ENCODE measurements at places on chromosomes 13 and 19.

DNA sequence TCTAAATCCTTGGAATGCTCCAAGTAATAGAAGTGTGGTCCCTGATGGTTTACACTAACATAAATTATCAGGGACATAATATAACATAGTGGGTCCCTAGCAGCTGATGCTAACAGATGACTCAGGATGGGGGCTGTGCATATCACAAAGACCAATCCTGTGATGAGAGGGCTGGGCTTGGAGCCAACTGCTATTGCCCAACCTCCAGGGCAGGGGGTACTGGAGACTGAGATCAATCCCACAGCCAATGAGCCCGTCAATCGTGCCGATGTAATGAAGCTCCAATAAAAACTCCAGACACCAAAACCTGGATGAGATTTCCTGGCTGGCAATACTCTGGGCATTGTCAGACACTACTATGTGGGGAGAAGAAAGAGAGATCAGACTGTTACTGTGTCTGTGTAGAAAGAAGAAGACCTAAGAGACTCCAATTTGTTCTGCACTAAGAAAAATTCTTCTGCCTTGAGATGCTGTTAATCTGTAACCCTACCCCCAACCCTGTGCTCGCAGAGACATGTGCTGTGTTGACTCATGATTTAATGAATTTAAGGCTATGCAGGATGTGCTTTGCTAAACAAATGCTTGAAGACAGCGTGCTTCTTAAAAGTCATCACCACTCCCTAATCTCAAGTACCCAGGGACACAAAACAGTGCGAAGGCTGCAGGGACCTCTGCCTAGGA is 33.4 kb downstream of the ABCC4 start:
- DNase-seq: no peak

GRCh38 chr13:99867535-99868257 is 103.9 kb downstream of the ZIC5 start:
- DNase-seq: no peak

GRCh38 chr19:18397242-18398202 is at the start of gene LRRC25:
LRRC25 (minus strand) TSS chr19:18397622; CDS start chr19:18396963, 659 bp downstream.
- no peak for DNase-seq

GRCh38 chr13:93259527-93260080 is 33.0 kb downstream of the GPC6 start:
- DNase-seq: no peak

GRCh38 chr13:28697441-28697840 is 21.3 kb downstream of the SLC46A3 start:
- no peak for DNase-seq

GRCh38 chr19:19259741-19260140 is 13.4 kb downstream of the TM6SF2 start:
- DNase-seq: no peak

DNA sequence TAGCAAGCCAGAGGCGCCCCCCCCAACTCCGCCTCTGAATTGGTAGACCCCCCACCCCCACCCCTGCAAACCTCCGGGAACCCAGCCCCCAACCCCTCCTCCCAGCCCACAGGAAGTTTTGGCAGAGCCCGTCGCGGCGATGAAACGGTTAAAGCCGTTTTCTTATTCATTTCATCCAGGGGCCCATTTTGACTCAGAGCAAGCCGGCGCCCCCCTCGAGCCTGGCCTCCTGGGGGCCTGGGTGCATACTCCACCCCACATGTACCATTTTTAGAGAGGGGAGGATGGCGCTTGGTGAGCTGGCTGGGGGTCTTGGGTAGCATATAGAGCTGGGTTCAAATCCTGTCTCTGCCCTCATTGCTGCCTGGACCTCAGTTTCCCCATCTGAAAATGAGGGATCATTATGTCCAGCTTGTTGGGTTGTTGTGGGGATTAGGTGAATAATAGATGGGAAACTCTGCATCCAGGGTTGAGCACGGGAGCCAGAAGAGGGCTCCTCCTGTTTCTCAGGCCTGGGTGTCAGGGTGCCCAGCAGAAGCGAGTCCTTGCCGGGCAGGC is 7.9 kb upstream of the JUNB start:
- DNase-seq: peak; percentile 64

DNA sequence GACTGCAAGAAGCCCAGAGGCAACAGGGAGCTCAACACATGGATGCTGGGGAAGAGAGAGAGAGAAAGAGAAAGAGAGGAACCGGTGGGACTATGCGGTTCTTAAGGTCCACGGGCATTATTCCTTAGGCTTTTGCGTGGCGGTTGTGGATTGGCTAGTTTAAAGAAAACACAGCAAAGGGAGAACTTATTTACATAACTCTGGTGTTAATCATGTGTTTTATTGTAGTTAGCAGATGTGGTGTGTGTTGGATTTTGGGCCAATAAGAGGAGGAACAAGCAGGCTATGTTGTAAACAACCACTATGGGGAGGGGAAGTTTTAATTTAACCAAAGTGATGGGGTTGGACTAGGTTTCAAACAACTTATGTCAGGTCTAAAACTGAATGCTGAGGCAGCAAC is 275.3 kb upstream of the KLF12 start:
- no peak for DNase-seq

DNA sequence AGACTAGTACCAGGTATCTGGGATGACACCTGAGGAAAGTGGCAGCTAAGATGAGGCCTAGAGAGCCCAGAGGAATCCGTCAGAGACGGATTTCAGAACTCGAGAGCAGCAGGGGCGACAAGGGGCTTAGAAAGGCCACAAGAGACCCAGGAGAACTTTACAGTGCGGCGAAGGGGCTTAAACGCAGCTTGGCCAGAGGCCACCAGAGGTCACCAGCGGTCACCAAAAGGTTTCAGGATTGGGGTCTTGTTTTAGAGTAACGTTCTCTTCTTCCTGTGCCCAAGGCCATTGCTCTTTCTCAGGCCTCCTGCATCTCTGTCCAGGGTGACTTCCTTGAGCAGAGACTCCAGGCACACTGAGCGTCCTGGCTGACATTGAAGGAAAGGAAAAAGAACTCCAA is 2.2 kb downstream of the ZSCAN22 start:
- no peak for DNase-seq

GRCh38 chr19:34041925-34042521 is 130.3 kb upstream of the LSM14A start:
- peak; percentile 71 for DNase-seq

GRCh38 chr13:50916701-50917184 is 7.2 kb downstream of the RNASEH2B start:
- DNase-seq: no peak

- DNase-seq: no peak
Measured at GRCh38 chr13:23386533-23386932, 47.0 kb downstream of the SACS start.

DNA sequence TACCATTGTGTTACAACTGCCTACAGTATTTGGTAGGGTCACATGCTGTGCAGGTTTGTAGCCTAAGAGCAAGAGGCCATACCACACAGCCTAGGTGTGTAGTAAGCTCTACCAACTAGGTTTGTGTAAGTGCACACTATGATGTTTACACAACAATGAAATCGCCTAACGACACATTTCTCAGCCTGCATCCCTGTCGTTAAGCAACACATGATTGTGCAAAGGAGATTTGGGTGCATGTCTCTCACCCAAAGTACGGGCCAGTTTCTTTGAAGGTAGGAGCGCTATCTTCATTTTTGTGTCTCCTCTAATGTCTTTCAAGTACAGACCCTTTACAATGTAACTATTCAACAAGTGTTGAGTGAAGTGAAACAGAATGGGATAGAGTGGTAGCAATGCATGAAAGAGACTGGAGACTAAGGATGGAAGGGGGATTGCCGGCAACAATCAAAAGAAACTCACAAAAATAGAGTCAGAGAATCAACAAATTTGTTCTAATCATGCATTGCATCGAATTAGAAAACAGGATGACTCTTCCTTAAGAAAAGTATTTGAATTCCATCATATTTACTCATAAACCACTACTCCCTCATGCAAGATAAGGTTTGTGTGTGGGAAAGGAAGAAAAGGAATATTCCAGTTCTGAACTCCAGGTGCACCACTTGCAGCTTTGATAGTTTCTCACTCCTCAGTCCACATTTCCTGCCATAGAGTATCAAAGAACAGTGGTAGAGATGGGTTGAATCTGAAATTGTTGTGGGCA is 60.2 kb upstream of the TNFRSF19 start:
- DNase-seq: no peak

- DNase-seq: no peak
Measured at GRCh38 chr19:46442808-46443450, 14.2 kb upstream of the PNMA8C start.

DNA sequence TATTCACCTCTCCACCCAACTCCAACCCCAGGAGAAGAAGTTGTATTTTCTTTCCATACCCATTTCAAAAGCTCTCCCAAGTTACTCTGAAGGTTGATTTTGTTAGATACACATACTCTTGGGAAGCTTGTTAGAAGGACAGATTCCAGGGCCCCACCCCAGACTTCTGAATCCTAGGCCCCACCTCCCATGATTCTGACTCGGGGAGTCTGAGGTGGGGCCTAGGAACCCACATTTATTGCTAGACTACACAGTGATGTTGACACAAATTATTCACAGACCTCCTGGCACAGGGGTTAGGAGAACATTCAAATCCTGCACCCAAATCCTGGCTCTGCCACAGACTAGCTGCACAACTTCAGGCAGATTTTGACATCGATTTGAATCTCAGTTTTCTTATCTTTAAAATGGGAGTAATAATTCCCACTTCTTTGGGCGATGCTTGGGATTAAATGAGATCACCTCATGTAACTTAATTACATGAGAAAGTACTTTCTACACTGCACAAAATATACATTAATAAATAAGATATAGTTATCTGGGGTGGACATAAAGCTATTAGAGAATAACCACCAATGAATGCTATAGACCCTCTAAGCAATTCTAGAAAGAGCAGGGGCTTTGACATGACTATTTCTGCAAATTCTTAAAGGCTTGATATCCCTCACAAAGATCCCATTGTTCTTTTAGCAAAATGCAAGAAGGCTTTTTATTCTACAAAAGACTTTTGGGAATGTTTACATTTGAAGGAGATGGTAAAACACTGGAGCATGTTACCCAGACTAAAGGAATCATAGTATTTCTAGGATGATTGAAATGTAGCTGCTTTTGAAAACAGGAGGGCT is 18.0 kb downstream of the MBNL2 start:
- DNase-seq: no peak

- DNase-seq: no peak
Measured at GRCh38 chr13:24894972-24895300, 131.0 kb downstream of the RNF17 start.

- no peak for DNase-seq
Measured at GRCh38 chr19:1954532-1954933, 13.6 kb downstream of the CSNK1G2 start.

GRCh38 chr13:85659493-85659892 is 139.7 kb downstream of the SLITRK6 start:
- no peak for DNase-seq

GRCh38 chr19:15178629-15179308 is 22.0 kb downstream of the NOTCH3 start:
- DNase-seq: no peak

- DNase-seq: no peak
Measured at GRCh38 chr13:40456979-40457553, 209.4 kb downstream of the FOXO1 start.

DNA sequence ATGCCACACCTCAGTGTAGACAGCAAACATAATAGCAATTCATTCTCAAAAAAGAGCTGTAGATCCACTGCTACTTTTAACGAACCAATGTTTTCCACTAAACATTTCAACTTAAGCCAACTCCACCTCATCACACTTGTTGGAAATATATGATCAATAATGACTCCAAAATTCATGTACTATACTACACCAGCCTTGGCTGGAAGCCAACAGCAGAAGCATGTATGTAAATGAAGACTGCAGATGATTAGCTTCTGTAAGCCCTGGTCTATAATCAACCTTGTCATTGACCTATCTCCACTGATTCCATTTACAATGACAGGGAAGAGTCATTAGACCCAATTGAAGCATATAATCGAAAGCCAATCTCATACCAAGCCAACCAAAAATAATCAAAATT is 71.7 kb downstream of the STK24 start:
- DNase-seq: no peak

DNA sequence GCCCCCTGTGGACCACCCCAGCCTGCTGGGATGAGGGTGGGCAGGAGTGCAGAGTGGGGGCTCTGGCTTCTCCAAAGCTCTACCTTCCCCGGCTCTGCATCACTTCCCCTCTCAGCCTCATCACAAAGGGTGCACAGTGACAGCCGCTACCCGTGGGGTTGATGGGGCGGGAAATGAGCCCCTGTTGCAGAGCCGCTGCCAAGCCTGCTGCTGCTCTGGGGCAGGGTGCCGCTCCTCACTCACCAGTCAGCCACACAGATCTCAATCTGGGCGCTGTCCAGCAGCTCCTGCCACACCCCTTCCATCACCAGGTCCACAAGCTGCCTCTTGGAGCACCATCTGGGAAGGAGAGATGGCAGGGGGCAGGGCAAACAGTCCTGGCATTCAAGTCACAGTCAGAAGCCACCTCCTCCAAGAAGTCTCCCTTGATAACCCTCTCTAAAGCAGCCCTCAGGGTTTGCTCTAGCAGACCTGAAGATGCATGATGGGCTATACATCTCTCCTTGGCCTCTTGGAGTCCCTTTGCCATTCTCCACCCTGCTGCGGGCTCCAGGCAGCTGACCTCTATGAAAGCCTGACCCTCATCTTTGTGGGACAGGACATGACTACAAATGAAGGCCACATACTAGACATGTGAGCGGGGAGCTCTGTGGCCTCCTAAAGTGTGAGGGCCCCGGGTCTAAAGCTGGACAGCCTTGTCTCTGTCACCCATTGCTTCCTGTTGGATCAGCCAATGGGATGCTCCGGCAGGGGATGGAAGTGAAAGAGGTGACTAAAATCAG is 15.7 kb downstream of the MRPS12 start:
- DNase-seq: no peak

- no peak for DNase-seq
Measured at GRCh38 chr19:46213156-46213555, 16.4 kb upstream of the IGFL1 start.

- DNase-seq: no peak
Measured at GRCh38 chr13:112835796-112836195, 133.2 kb upstream of the MCF2L start.

- no peak for DNase-seq
Measured at GRCh38 chr13:103315711-103316110, 249.5 kb upstream of the SLC10A2 start.

Measured in activated naive CD4-positive, alpha-beta T cell treated with Interleukin-2 at 50 U/mL for 16 hours (primary cell).